A549 treated with CpdA at 1 μM for 4 hours (cell line): ENCODE measurements at places on chromosomes 5 and 9. TPM values are rescaled to one million over a fixed set of nuclear protein-coding genes. Genes with fewer than 3 reads are reported as not detected.

SLC6A19 gene
- total RNA-seq: 0.02 TPM in 1 of 5 replicates, not detected in the others

C6 gene
- not detected in 5 replicates for total RNA-seq

PTPRD gene
- total RNA-seq: 0.17 to 0.42 TPM (median 0.20 TPM) in 5 replicates

GCNT4 gene
- 0.41 to 0.49 TPM (median 0.47 TPM) in 5 replicates for total RNA-seq

FCN1 gene
- not detected in 5 replicates for total RNA-seq

OR1Q1 gene
- 0.06 TPM in 1 of 5 replicates, not detected in the others for total RNA-seq

ZNF366 gene
- total RNA-seq: not detected in 5 replicates

HCN1 gene
- not detected in 5 replicates for total RNA-seq

LURAP1L gene
- 11.3 to 15.5 TPM (median 13.3 TPM) in 5 replicates for total RNA-seq

LCP2 gene
- total RNA-seq: not detected in 5 replicates

NUTM2F gene
- not detected in 5 replicates for total RNA-seq

KIAA0825 gene
- total RNA-seq: 0.20 to 0.43 TPM (median 0.38 TPM) in 5 replicates

MED22 gene
- total RNA-seq: 23.9 to 31.9 TPM (median 29.7 TPM) in 5 replicates

EIF4E1B gene
- not detected in 5 replicates for total RNA-seq
